ENCODE measurements at places on chromosomes 5 and 9.

DNA sequence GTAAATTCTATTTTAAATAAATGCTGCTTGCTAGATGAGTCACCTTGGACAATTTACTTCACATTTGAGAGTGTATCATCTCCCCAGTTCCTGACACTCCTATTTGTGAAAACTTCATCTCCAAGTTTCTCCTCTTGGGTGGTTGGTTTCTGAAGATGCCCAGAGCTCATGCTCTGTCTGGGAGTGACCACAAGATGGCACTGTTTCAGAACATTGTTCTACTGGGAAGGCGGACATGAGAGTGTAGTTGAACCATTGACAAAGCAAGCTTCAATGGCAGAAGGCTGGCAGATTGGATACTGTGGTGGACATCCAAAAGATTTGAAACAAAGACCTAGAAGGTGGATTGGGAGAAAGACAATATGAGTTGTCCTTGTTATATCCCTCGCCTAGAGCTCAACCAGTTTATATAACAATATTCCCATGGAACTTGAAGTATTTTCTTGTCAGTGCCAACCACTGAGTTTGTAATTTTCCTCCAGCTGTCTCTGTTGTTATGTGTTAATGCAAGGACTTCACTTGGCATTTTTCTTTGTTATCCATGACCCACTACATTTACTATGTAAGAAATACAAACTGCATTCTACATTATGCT lies 234.3 kb upstream of the ANKH start:
- peak; percentile 80 for DNase-seq

DNA sequence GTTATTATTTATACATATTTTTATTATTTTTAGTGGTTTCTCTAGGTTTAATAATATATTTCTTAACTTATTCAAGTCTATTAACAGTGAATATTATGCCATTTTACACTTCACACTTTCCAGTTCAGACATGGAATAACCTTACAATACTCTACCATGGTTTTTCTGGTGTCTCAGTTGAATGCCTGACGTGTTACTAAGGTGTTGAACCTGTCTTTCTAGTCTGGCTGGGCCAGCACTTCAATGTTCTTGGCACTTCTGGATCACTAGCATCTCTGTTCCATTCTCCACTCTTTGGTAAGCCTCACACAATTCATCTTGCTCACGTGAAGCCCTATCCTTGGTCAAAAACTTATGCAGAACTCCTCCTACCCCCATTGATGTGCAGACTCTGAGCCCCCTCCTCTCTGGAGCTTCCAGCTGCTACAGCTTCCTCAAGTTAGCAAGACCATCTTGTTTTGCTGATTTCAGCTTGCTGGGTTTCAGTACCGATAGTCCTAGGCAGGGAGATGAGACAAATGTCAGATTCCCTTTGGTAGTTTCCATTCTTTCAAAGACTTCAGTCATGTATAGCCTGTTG lies 243.1 kb downstream of the FBXO4 start:
- DNase-seq, result no peak

DNA sequence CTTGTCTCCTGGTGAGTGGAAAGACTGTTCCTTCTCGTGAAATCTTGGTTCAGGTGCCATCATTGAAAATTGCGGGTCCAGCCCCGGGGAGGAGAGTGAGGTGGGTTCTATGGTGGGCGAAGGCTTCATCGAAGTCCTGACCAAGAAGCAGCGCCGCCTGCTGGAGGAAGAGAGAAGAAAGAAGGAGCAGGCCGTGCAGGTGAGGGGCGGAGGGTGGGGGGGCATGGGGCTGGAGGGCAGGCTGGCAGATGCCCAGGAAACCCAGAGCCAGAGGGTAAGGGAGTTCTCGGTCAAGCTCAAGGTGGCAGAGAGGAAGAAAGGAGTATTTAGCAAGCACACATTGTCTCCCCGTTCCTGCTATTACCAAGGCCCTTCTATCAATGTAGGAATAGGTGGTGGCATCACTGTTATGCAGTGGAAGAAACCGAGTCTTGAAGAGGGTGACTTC lies 24.3 kb upstream of the POMT1 start:
- peak; percentile 42 for DNase-seq

DNA sequence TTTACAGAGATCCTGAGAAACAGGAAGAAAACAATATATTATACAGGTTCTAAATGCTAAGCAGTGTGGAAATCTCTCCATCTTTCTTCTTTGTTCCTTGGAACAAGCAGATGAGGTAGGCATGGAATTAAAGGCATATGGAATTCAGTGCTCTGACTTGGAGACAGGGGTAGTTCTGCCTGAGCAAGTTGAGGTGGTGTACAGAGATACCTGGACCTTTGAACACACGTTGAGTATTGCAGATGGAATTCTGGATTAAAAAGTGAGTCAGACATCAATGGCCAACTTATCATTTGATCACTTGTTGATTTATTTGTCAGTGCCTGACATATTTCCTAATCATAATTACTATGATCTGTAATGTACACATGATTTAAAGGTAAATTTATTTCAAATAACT lies 293.9 kb upstream of the IRX4 start:
- DNase-seq, result no peak

DNA sequence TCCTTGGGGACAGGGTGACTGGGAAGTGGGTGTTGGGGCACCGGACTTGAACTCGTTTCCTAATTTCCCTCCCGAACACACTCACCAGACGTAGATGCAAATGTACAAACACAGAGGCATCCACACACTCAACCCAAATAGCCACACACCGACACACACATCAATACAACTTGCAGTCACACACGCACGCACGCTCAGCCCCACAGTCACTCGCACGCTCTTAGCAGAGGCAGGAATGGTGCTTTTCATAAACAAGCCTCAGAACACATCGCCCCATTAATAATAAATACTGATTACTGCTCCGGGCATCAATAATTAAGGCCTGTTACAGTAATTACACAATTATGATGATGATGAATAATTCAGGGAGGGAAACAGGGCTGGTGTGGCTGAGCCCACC lies 5.7 kb downstream of the BARHL1 start:
- DNase-seq, result no peak

DNA sequence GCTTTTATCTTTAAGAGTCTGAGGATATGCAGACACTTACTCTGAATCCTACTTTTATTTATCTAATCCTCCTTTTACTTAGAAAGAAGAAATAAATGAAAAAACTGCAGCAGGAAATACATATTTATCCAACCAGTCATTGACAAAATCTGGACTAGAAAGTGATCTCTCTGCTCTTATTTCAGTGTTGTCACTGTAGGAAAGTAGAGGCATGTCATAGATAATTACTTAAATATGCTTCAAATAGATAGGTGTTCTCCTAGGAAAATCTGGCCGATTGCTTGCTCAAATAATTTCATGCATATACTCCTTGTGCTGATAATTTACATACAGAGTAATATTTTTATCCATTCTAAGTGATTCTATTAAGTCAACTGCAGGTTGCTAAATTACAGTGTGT lies 2001.9 kb upstream of the C9orf72 start:
- no peak for DNase-seq

DNA sequence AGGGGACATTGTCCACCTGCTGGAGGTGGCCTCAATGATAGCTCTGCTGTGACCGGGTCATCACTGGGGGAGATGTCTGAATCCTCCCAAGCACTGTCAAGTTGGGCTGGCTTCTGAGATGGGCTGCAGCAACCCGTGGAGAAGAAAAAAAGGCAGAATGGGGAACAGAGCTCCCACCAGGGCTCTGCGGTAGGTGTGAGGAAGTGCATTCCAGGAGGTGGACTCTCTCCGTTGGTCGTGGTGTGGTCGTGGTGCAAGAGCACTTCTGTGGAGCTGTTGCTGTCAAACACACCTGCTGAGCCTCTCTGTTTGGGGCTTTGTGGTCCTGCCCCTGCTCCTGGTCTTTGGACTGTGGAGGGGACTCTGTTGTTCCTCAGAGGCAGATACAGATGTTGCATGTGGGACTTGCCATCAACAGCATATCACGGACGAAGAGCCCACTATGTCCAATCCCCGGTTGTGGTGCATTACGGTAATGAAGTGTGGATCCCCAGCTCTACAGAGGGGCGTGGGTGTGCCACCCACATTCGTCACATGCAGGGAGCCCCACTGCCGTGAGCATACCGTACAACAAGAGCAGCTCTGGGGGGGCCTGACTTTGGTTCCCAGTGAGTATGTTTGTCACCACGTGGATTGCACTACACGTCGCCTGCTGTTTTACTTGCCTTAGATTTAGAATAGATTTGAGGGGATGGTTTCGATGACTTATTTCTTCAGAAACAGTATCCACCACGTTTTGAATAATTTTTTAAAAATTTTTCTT lies 36.0 kb upstream of the PITX1 start:
- DNase-seq, result no peak

DNA sequence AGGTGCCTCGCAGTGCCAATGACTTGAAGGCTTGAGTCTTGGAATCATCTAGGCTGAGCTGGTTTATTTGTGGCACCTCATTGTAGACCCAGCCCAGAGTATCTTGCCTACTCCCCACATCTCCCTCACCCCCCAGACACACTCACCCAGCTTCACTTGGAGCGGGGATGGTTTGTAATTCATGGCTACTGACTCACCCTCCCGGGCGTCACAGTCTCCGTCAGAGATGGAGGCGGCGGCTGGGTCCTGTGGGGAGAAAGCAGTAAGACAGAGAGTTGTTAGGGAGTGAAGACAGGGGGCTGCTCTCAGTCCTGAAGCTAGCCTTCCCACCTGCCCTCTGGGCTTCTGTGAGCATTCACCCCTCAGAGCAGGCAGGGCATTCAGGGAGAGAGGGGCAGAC lies 29.0 kb upstream of the MYORG start:
- peak; percentile 24 for DNase-seq

GRCh38 chr5:109410389-109411148 lies 795 bp upstream of the PJA2 start:
- DNase-seq, result peak; percentile 95

DNA sequence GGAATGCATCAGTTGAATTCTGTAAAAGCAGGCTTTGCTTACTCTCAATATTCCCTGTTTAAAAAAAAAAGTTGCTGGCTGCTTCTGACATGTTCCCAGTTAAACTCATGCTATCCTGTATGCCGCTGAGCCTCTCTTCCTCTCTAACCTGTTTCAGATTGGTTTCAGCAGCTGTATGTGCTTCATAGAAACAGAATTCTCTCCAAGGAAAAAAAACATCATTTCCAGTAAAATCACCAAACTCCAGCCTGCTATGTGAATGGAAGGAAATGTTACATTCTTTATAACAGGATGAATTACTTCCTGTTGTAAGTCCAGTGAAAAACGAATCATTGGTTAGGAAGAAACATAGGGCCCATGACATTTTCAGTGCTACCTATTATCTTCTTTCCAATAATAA lies 25.7 kb upstream of the KCNV2 start:
- DNase-seq, result no peak

DNA sequence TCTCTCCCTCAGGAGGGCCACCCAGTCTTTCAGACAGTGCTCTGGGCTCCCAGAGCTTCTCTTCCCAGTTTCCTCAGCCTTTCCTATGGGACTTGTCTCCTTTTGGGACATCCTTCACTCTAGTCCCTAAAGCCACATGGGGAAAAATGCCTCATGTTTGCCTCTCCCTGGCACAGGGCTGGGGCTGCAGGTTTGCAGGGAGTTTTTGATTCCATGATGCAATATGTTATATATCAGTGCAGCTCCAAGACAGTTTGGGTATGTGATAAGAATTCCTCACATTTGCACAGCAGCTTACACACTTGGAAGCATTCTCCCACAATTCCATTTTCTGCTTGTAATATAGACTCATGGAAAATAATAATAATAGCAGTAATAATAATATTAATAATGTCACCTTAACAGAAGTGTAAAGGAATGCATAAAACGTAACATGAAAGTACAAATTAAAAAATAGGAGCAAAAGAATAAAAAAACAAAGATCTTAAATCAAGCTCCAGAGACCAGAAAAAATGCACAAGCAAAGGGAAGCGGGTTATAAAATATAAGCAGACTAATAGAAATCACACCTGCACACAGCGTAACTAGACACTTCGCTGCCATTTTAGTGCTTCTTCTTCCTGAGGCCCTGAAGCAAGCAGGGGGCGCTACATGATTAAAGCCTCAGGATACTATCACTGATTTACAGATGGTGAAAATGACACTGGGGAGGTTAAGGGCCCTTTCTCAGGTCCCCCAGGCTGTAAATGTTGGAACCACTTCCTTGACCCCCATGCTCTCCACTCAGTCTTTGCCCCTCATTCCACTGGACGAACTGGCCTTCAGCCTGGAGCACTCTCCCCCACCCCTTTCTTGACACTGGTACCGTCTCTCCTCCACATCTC lies 70.0 kb upstream of the IL17B start:
- peak; percentile 70 for DNase-seq

DNA sequence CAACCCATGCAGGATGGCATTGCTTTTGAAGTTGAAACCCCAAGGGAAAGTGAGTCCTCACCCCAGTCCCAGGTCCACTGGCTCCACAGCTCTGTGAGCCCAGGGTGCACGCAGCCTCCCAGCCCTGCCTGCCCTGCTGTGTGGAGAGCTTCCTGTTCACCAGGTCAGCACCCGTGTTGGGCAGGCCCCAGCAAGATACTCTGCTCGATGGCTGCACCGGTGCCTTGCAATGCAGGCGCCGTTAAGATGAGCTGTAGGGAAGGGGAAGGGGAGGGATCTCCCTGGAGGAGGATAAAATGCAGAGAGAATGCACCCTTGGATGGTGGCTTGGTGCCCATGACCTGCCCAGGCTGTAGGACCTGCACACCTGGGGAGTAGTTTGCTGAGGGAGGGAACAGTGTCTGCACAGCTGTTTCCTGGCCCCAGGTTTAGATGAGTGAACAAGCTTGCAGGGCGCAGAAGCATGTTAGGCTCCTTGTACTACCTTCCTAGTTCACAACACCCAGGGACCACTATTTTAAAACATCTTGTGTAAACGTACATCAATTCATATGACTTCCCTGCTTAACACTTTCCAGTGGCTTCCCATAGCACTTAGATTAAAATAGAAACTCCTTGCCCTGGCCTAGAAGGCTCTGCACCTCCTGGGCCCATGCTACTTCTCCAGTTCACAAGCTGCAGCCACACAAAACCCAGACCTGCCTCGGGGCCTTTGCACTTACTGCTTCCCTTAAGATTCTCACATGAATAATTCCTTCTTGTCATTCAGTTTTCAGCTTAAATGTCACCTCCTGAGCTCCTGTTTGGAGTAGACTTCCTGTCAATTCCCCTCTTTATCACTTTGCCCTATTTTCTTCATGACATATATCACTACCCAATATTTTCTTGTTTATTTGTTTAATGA lies 19.6 kb downstream of the FAT2 start:
- no peak for DNase-seq

DNA sequence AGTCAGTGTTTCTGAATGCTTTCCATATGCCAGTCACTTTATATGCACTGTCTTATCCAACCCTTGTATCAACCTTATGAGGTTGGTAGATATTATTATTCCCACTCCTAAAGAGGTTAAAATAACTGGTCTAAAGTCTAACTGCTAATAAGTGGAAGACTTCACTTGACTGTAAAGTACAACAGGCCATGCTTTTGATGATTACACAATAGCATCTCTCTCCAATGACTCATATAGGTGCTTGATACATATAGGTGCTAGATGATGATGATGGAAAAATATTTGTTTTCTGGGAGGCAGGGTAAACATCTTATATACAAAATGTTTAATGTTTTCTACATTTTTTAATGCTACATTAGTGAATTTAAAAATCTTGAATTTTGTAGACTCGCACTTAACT lies 75.9 kb upstream of the NR3C1 start:
- peak; percentile 36 for DNase-seq

- peak; percentile 86 for DNase-seq
These were observed 2.7 kb downstream of the NXNL2 start for GRCh38 chr9:88537761-88538091.

GRCh38 chr9:133944746-133945135 lies 47.4 kb downstream of the VAV2 start:
- peak; percentile 68 for DNase-seq

GRCh38 chr5:77390795-77391194 lies 101.3 kb downstream of the WDR41 start:
- peak; percentile 72 for DNase-seq

- DNase-seq, result no peak
These were observed 480 bp upstream of the CCDC69 start for GRCh38 chr5:151224372-151224771.

All from choroid plexus epithelial cell (primary cell).